Type B pancreatic cell (in vitro differentiated cells): ENCODE measurements at places on chromosomes 2 and 18.
A peak's percentile ranks its signal among the peaks of the same experiment; 100 is the strongest.

GRCh38 chr2:64012115-64012514 lies 7.1 kb downstream of the VPS54 start:
- H3K27ac ChIP-seq: no peak overlapping the region
- no peaks in the 10 kb centered on the region for H3K27me3 ChIP-seq
- peaks cover 10% of the 10 kb centered on the region for H3K4me1 ChIP-seq
- no peak for DNase-seq
- no peak overlapping the region for H3K4me3 ChIP-seq

DNA sequence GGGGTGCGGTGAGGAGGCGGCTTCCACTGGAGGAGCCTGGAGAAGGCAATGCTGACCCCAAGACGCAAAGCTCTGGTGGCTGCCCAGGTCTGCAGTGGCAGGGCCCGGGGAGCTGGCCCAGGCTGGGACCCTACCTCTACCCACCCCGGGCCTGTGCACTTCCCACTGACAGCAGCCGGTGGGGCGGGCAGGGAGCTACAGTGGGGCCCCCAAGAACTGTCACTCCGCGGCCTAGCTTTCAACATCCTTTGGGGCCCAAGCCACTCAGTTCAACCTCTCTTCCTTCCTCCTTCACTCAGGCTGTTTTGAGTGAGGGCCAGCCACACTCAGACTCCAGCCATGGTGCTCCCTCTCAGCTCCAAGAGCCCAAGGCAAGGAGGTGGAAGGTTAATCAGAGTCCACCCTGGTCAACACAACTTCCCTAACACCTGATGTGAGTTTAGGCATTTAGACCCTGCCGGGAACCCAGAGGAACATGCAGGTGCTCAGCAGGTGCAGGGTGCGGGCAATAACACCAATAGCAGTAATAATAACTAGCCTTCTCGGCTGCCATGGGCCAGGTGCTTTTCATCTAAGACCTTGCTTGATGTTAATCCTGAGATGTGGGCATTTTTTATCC lies 93.6 kb downstream of the ZFP36L2 start:
- H3K4me1 ChIP-seq: peaks cover 52% of the 10 kb centered on the region
- H3K4me3 ChIP-seq: no peak overlapping the region
- DNase-seq: no peak
- H3K36me3 ChIP-seq: no peaks in the 10 kb centered on the region
- no peaks in the 10 kb centered on the region for H3K27me3 ChIP-seq
- no peak overlapping the region for H3K27ac ChIP-seq

DNA sequence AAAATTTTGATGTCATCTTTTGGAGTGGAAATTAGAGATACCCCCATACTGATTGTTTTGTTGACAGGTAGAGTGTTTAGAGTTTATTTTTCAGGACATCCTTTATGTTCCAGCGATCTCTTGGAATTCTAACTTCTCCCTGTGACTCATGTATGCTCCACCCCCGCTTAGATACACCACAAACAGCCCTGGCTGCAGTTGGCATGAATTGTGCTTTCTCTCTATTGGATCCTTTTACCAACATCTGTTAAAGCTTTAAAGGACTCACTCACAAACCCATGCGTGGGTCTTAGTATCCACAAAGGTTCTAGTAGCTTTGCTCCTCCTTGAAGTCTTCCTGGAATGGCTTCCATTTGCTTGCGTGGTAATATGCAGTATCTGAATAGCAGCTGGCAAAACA lies 409.5 kb upstream of the POU3F3 start:
- no peak overlapping the region for H3K27ac ChIP-seq
- H3K4me1 ChIP-seq: no peaks in the 10 kb centered on the region
- H3K36me3 ChIP-seq: no peaks in the 10 kb centered on the region
- DNase-seq: no peak

- no peaks in the 10 kb centered on the region for H3K36me3 ChIP-seq
- peak overlapping the region; percentile 48 for H3K27ac ChIP-seq
- H3K4me3 ChIP-seq: no peak overlapping the region
Measured at GRCh38 chr2:105404736-105405135, 5.9 kb upstream of the FHL2 start.

DNA sequence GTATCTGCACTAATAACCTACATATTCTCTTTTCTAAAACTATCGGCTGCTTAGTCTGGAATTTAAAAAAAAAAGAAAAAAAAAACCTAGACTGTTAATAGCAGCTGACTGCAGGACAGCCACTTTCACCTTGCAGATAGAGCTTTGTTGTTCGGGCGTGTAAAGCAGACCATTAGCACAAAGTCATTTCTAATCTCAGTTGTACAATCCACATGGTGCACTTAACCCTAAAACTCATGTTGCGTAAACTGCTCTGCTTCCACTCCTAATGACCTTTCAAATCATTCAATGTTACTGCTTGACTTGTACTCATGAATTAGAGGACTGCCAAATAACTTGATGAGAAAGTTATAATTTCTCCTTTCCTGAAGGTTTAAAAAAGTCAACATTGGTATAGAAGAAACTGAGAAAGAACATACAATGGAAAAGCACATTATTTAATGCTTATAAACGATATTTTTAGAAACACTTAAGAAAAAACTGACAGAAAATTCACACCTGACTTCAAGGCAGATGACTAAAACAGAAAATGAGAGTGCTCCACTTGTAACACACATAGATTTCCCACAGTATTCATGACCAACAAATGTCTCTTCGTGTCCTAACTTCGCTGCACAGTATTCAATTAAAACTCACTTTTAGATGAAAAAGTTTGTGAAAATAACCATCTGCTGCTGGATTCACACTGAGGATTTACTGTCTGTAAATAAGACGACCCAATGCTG lies 2.6 kb downstream of the CDH2 start:
- peak overlapping the region; percentile 97 for H3K4me3 ChIP-seq
- H3K27me3 ChIP-seq: peaks cover 27% of the 10 kb centered on the region
- DNase-seq: no peak
- no peaks in the 10 kb centered on the region for H3K36me3 ChIP-seq

DNA sequence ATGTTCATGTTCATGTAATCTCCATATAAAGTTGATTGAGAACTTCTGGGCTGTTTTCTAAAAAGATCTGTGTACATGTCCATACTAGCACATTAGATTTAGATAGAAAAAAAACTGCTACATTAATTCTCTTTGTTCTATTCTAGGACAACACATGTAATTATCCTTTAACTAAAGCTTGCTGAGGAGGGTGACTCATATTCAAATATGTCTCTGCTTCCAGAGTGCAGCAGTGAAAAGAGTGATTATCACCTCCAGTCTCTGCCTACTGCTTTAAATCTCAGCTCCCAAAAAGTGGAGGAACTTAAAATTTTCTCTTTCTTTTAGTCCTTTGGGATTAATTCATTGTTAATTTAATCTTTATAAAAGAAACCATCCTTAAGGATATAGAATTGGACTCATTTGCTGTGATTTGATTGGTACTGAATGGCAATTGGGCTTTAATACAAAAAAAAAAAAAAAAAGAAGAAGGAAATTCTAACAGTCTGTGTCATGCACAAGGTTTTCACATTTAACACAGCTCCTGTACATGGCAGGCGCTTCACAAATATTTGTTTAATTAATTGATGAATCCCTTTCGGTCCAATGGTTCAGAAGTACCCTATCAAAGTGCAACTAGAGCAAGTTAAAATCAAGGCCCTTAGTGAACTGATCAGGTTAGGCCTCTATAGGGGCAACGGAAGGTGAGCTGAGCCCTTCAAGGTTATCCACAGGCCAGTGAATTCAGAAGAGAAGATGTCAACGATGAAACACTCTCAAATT lies 214.0 kb upstream of the KCNJ3 start:
- no peak overlapping the region for H3K4me3 ChIP-seq
- no peak overlapping the region for H3K27ac ChIP-seq
- H3K27me3 ChIP-seq: peaks cover 2% of the 10 kb centered on the region
- no peaks in the 10 kb centered on the region for H3K4me1 ChIP-seq

GRCh38 chr18:24721388-24721787 lies 261.0 kb downstream of the HRH4 start:
- H3K36me3 ChIP-seq: no peaks in the 10 kb centered on the region
- H3K27ac ChIP-seq: no peak overlapping the region
- no peak for DNase-seq
- no peaks in the 10 kb centered on the region for H3K27me3 ChIP-seq
- no peak overlapping the region for H3K4me3 ChIP-seq

GRCh38 chr18:67670024-67670543 lies 153.6 kb upstream of the DSEL start:
- DNase-seq: no peak
- no peaks in the 10 kb centered on the region for H3K36me3 ChIP-seq
- peaks cover 3% of the 10 kb centered on the region for H3K27me3 ChIP-seq
- no peaks in the 10 kb centered on the region for H3K4me1 ChIP-seq
- no peak overlapping the region for H3K27ac ChIP-seq

- H3K4me3 ChIP-seq: no peak overlapping the region
- no peak overlapping the region for H3K27ac ChIP-seq
- H3K27me3 ChIP-seq: no peaks in the 10 kb centered on the region
- no peaks in the 10 kb centered on the region for H3K36me3 ChIP-seq
- no peaks in the 10 kb centered on the region for H3K4me1 ChIP-seq
Measured at GRCh38 chr2:186991766-186992417, 142.9 kb upstream of the ZSWIM2 start.

DNA sequence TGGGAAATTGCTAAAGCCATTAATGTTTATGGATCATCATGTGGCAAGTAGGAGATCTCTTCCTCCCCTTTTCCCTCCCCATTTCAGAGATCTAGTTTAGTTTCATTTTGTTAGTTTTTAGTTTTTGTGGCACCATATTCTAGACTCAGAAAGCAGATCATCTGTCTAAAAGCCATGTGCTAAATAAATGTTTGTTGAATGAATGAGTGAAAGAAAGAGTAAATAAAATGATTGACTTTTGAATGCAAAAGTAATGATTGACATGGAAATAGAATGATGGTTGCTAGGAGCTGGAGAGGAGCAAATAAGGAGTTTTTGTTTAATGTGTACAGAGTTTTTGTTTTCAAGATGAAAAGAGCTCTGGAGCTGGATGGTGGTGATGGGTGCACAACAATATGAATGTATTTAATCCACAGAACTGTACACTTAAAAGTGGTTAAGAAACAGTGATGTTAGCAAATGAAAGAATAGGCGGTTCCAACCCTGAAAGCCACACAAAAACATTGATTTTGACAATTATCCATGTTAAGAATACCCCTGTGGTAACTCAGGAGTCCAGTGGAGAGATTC lies 23.6 kb downstream of the TMEM178A start:
- no peak for DNase-seq

GRCh38 chr2:61785583-61785982 lies 68.3 kb downstream of the FAM161A start:
- no peaks in the 10 kb centered on the region for H3K36me3 ChIP-seq
- peaks cover 3% of the 10 kb centered on the region for H3K27me3 ChIP-seq
- H3K4me1 ChIP-seq: no peaks in the 10 kb centered on the region
- no peak for DNase-seq

- no peaks in the 10 kb centered on the region for H3K27me3 ChIP-seq
- H3K4me1 ChIP-seq: peaks cover 4% of the 10 kb centered on the region
- no peaks in the 10 kb centered on the region for H3K36me3 ChIP-seq
- DNase-seq: no peak
Measured at GRCh38 chr2:223731503-223731902, 105.9 kb downstream of the AP1S3 start.

GRCh38 chr2:54577944-54578647 lies 122.0 kb downstream of the SPTBN1 start:
- peak overlapping the region; percentile 56 for H3K27ac ChIP-seq
- peaks cover 70% of the 10 kb centered on the region for H3K4me1 ChIP-seq
- peak overlapping the region; percentile 6 for H3K4me3 ChIP-seq
- H3K27me3 ChIP-seq: no peaks in the 10 kb centered on the region
- peaks cover 14% of the 10 kb centered on the region for H3K36me3 ChIP-seq

DNA sequence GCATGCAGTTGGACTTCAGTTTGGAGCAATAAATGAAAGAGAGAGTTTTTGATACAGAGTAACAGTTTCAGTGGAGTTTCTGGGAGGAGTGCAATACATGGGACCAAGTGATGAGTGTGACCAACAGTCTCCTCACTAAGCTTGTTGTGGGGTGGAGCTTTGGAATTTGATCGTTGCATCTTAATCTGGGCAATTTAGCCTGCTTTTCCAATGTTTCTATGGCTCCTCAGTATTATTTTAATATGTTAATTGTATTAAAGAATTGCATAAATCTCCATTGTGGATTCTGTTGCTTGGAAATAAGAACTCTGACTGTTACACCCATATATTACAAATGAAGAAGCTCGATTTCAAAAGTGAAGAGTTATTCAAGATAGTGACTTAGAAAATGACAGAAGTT lies 446.6 kb upstream of the LRATD1 start:
- H3K27me3 ChIP-seq: no peaks in the 10 kb centered on the region
- H3K4me1 ChIP-seq: no peaks in the 10 kb centered on the region
- DNase-seq: no peak
- no peak overlapping the region for H3K27ac ChIP-seq
- no peak overlapping the region for H3K4me3 ChIP-seq
- no peaks in the 10 kb centered on the region for H3K36me3 ChIP-seq

DNA sequence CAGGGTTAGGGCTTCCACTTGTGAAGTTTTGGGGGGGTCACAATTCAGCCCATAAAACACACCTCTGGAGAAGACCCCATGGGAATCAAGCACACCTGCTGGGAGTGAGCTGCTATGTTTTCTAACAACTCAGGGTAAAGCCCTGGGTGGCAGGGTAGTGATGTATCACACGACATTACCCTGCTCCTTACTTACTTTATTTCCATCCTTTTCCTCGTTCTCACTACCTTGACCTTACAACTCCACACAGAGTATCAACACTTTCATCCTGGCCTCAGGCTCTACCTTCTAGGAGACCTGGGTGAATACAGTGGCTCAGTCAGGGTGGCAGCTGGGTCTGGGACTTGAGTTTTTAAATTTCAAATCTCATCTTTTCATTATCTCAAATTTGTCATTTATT lies 290.3 kb downstream of the CYRIA start:
- no peaks in the 10 kb centered on the region for H3K4me1 ChIP-seq
- no peak for DNase-seq
- no peak overlapping the region for H3K4me3 ChIP-seq
- H3K27ac ChIP-seq: no peak overlapping the region

DNA sequence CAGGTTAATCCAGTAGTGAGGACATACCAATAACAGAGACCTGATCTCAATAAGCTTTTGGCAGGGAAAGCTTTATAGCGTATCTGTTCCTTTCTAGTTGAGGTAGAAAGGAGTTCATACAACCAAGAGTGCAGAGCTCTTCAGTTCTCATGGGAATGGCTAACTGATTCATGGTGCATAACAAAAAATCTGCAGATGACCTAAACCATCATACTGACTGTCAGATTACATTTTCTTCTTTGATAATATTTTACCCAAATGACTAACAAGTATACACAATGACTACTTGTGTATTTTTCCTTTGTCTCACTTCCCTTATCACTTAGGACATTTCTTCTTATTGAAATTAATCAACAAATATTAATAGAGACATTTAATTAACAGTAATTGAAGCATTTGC lies 140.0 kb upstream of the SERTAD2 start:
- H3K36me3 ChIP-seq: no peaks in the 10 kb centered on the region
- no peak for DNase-seq
- no peak overlapping the region for H3K4me3 ChIP-seq
- H3K27ac ChIP-seq: no peak overlapping the region
- H3K4me1 ChIP-seq: peaks cover 22% of the 10 kb centered on the region
- no peaks in the 10 kb centered on the region for H3K27me3 ChIP-seq

DNA sequence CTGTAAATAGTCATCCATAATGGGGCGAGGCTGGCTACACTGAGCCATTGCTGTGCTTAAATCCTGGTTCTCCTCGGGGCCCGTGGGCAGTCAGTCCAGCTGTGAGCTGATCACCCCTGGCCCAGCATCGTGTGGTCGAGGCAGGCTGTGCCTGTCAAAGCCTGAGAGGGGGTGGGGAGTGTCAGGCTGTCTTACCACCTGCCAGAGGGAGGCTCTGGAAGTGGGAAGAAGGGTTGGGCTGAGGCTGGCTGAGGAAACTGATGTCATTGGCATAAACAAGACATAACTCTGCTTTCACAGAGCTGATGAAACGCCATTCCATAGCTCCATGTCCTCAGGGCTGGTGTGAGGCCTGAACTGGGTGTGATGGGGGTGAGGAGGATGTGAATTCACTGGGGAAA lies 49.7 kb downstream of the KLHL29 start:
- H3K27ac ChIP-seq: peak overlapping the region; percentile 71
- H3K36me3 ChIP-seq: peaks cover 4% of the 10 kb centered on the region
- peak; percentile 48 for DNase-seq
